Amniotic stem cell (primary cell): ENCODE measurements at places on chromosomes 12 and 14.
A peak's percentile ranks its signal among the peaks of the same experiment; 100 is the strongest.

DNA sequence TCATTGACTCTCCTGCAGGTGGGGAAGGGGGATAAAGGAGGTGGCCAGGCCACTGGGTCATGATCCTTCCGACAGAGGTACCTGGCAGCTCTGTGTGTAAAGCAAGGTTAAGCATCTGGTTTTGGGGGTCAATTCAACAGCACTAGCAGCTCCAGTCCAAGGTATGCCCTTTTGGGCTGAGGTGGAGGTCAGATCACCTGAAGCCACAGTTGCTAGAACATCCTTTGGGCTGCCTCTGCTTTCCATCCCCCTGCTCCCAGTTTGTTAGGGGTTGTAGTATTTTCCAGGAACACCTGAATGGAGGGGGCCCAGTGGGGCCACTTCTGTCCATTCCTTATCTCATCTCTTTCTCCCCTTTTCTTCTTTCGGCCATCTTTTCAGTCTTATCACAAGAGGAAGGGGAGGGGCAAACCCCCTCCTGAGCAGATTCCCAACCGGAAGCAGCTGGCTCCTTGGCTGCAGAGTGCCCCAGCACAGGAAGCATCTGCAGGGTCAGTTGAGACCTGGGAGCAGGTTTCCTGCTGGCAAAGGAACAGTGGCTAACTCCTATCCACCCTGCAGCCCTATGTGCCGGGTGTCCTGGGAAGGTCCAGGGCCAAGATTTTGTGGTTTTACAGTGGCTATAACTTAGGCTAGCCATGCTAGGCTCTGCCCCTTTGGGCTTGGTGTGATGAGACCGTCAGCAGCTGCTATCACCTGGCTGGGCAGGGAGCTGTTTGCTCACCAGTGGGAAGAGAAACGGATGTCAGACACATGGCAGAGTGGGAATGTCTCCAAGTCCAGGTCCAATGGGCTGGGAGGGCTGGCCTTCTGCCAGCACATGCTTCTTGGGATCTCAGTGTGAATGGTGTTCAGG is 40.2 kb downstream of the SH2B3 start:
- no peak for DNase-seq

DNA sequence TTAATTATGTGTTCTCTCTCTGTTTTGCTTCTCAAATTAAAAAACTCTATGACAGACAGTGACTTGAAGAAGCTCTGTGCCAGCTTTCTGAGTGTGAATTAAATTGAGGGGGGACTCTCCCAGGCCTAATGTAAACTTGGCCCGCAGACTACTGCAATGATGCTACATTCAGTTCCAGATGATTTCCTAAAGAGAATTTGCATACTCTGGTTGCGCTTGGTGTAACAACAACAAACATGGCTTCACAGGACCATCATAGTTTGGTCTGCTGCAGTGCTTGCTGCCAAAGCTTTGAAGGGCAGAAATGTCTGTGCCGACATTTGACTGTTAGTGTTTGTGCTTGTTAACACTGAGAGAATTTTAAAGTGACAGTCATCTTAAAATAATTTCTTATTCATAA is 25.0 kb downstream of the CFAP54 start:
- no peak for DNase-seq

- no peak for DNase-seq
These were observed 70.8 kb downstream of the SCN8A start for GRCh38 chr12:51661836-51662235.

GRCh38 chr12:25825446-25825845 is 133.0 kb upstream of the RASSF8 start:
- no peak for DNase-seq

- DNase-seq, result no peak
These were observed 518.7 kb upstream of the MGAT4C start for GRCh38 chr12:86774841-86775388.

GRCh38 chr12:13713556-13714410 is 267.6 kb downstream of the GRIN2B start:
- no peak for DNase-seq

DNA sequence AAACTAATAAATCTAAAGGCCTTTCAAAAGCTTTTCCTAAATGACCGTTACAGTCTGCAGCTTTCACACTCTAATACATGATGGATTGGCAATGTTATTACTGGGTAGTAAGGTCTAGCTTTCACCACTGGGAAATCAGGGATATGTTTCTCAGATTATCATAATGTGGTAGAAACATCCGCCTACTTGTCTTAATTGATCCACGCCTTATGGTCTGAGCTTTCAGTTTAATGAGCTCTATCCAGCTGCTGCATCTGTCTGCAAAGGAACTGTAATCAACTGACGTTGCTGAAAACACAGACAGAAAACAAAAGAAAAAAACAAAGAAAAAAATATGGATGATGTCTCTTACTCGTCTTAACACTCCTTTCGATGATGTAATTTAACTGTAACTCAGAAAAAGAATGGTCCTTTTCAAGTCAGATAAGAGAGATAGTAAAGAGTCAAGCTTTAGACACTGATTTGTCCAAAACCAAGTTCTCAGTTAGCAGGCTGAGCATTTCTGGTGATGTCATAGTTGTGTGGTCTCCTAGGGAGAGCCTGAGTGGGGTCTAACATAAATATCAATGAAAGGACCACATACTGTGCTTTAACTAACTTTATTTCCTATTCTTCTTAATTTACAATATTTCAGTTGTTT is 85.9 kb downstream of the C2CD5 start:
- DNase-seq, result no peak

DNA sequence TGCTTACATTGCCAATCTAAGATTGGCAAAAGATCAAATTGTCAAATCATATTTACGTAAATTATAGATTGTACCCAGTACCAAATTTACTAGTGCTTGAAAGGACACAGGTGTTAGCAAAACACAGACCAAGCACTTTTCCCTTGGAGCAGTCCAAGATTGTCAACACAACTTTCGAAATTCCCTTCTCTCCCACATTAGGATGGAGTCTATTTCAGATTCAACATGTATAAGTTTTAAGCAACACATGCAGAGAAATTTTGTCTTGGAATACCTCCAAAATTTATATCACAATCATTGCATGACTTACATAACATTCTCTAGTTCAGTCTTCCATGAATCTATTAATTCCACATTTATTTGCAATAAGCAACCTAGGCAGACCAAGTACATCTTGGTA is 74.9 kb upstream of the SLCO1C1 start:
- DNase-seq, result no peak

GRCh38 chr14:50785457-50786063 is 45.4 kb downstream of the NIN start:
- no peak for DNase-seq

DNA sequence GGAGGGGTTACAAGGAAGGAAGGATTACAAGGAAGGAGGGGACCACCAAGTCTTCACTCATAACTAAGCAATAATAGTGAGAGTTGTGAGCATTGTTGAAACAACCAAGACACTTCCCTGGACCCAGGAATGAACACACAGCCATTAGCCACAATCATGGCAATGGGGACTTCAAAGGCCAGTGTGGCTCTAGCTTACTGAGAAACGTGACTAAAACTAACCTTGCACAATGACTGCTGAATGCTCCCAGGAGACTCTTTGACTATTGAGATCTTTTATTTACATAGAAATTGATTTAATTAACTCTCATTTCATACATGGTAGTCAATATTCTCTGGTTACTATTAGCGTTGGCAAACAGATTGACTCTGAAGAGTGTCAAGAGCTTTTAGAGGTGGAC is 263.0 kb upstream of the SOX5 start:
- no peak for DNase-seq

DNA sequence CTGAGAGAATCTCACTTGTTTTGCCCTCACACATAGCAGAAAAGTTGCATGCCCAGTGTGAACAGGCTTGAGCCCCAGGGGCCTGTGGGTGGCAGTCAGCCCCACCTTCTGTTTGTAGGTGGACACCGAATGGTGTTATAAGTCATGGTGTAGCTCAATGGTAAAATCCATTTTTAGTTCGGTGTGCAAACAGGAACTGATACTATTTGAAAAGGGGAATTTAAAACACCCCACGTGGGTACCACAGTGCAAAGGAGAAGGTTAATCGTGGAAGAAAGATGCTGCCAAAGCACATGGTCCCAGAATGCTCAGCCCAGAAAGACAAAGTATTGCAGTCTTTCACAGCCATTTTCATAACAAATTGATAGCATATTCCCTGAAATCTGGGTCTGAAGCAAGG is 71.8 kb upstream of the GZMB start:
- DNase-seq, result no peak

DNA sequence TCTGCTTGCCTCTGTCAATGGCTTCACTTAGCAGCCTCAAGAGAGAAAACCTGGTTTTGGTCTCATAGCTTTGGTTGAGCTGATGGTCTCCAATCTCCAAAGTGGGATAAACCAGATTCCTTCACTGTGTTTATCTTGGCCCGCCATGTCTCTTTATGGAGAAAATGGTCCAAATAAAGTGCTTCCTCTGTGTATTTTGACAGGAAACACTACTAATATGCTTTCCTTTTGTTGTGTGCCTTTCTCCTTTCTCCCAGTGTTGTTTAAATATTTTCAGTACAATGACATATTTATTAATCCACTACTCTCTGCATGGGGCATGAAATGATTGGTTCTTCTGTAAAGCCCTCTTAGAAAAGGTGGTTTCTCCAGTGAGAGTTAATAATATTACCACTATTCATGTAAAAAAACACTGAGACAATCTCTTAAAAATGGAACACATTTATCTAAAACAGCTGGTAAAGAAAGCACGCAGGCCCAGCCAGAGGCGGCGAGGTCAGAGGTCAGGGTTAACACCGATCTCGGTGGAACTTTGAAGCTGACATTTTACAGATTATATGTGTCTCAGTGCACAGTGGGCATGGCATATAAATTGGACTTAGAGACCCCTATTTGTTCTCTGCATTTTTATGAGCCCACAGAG is 24.2 kb downstream of the TMEM30B start:
- DNase-seq, result no peak

- DNase-seq, result no peak
These were observed 131.9 kb downstream of the SMOC1 start for GRCh38 chr14:70011098-70011497.

DNA sequence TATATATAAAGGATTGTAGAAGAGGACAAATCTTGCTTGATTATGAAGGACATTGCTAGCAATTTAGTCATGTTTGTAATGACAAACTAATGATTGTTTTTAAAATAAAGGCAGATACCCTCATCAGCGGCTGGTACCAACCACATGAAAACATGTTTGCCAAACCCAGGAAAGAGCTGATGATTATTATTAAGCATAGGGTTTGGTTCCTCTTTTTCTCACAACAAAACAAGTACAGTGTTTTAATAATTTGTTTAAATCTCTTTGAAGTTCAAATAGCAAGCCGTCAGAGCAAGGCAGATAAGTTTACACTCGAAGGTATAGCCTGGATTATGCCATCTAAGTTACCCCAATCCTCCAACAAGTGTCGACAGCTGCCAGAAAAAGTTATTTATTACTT is 5.3 kb upstream of the SINHCAF start:
- no peak for DNase-seq

DNA sequence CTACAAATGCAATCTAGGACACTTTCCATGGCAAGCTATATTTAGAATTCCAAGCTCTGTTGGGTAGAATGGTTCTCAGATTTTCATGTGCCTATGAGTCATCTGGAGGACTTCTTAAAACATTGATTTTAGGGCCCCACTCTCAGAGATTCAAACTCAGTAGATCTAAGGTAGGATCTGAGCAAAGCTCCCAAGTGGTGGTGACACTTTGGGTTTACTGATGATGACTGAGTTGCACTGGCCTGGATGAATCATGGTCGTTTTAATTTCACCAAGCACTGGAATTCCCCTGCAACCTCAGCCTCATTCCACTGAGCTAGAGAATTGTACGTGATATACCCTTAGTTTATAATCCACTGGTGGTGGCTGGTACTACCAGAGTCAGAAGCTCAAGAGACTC is 86.5 kb downstream of the PPM1H start:
- peak; percentile 77 for DNase-seq

DNA sequence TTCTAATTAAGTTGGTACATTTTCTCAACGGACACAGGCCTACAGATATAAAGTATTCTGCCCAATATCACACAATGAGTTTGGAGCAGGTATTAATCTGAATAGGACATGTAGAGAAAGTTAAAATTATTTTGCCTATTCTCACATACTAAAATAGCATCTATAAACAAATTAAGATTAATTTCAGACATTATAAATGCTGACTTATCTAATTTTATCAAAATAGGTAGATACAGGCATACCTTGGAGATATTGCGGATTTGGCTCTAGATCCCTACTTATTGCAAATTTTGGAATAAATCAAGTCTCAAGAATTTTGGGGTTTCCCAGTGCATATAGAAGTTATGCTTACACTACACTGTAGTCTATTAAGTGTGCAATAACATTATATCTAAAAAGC is 41.0 kb upstream of the GRIP1 start:
- DNase-seq, result no peak

- no peak for DNase-seq
These were observed 115.2 kb upstream of the PELI2 start for GRCh38 chr14:56002876-56003625.

DNA sequence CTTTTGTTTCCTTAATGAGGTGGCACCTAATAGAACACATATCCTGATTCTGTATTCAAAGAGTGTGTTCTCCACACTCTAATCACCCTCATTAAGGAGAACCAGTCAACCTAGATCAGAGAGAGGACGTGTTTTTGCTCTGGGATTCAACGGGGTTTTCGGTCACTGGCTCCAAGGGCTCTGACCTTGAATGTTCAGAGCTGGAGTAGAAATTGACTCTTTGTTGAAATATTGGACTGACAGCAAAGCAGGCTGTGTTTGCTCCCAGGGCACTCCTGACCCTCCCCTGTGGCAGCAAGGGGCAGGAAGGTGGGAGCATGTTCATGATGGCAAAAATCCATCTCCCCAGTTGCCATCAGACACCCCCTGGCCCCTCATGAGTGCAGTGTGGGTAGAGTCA is 1193.0 kb downstream of the AACS start:
- DNase-seq, result no peak

DNA sequence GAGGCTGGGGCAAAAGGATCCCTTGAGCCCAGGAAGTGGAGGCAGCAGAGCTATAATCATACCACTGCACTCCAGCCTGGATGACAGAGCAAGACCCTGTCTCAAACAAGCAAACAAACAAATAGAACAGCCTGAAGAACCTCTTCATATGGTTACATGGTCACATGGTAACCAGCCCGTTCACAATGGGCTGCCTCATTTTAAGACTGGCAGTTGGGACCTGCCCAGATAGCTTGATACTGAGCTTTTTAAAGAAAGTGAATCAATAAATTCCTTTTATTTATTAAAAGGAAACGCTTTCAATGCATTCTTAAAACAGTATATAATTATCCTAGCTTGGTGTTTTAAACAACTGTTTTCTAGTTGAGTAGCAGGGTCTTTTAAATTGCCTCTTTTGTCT is 10.5 kb downstream of the MLXIP start:
- no peak for DNase-seq

- DNase-seq, result no peak
These were observed 39.6 kb downstream of the CMKLR1 start for GRCh38 chr12:108299516-108299915.

DNA sequence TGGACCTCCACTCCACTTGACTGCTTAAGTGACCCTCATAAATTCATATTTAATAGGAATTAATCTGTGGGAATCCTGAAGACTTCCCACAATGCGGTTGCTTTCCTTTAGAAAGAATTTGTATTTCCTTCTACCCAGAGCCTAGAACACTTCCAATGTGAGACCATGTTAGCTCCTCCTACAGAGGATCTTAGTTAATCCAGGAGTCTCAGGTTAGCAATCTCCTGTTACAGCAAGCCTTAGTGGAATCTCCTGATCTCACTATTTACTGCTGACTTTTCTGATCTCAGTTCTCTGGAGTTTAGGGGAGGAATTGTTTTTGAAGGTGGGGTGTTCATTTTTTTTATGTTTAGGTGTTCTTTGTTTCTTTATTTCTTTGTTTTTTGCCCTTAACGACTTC is 186.0 kb downstream of the SLC25A21 start:
- no peak for DNase-seq
